ENCODE measurements at places on chromosomes 4 and X. TPM values are rescaled to one million over a fixed set of nuclear protein-coding genes. Genes with fewer than 3 reads are reported as not detected.

TLR2 gene
- polyA plus RNA-seq, result 187 TPM

BMX gene
- polyA plus RNA-seq, result 0.09 TPM

RHOXF1 gene
- not detected for polyA plus RNA-seq

DGAT2L6 gene
- not detected for polyA plus RNA-seq

DNA sequence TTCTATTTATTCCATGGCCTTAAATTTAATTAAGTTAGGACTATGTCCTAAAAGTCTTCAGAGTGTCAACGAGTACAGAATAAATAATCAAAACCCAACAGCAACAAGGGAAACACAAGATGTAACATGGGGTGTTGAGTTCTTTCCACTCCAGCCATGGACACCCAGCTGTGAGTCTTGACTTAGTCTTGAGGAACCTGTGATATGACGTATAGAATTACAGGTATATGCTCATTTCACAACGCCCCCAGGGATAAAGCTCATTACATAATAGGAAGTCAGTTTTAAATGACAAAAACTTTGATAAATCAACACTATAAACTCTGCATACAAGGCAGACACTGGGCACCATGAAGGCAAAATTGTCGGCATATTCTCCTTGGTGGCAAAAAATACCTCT lies 200.0 kb upstream of the CASK start:
- no peaks in the 10 kb centered on the region for H3K36me3 ChIP-seq
- no peak overlapping the region for H3K4me3 ChIP-seq
- no peaks in the 10 kb centered on the region for H3K4me1 ChIP-seq
- no peaks in the 10 kb centered on the region for H3K27me3 ChIP-seq
- no peak for DNase-seq

DNA sequence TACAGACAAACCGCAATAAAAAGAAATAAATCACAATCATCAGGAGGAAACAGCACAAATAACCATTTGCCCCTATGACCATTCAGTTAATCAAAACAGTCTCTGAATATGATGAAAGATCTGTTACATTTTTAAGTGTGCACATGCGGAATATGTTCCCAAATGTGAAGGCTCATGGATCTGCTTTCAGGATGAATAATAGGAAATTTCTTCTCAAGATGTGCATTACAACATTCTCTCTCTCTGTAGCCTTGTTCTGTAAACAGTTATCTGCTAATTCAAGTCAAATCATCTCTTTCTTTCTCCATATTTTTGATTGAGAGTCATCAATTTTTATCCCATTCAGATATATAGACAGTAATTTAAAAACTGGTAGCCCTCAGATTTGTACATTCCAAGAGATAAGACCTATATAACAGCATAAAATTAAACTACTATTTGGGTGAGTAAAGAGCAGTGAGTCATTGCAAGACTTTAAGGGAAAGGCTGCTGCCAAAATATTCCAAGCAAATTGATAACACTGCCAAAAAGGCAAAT lies 433.9 kb upstream of the ATOH1 start:
- DNase-seq, result no peak
- H3K36me3 ChIP-seq, result no peaks in the 10 kb centered on the region
- no peak overlapping the region for H3K27ac ChIP-seq
- no peak overlapping the region for H3K4me3 ChIP-seq
- no peaks in the 10 kb centered on the region for H3K4me1 ChIP-seq

DNA sequence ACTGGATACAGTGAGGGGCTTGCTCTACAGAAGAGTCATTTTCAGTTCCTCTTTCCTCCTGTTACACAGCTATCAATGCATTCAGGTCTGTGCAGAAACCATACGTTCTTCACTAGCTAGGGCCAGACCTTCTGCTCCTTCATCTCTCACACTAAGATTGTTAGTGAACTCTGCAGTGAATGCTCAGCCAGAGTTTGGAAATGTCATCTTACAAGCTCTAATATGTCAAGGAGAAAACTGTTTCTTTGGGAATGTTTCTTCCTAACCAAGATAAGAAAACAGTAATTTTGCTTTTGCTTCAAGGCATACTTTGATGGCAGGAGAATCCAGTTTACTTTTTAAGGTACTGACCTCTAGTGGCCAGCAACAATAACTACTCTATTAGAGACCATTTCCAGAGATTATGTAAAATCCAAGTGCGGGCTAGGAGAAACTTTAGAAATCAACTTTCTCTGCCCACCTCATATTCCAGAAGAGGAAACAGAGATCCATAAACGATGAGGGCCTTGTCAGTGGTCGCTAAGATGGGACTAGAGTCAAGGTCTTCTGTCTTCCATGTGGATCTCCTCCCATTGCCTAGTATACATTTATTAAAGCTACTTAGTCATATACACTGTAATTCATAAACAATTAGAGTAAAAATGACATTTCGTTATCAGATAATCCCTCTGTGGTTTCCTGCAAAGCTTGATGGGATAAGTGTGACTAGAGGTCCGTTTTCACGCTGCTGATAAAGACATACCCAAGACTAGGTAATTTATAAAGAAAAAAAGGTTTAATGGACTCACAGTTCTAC lies 12.1 kb upstream of the CC2D2A start:
- H3K4me1 ChIP-seq, result peaks cover 36% of the 10 kb centered on the region
- H3K4me3 ChIP-seq, result no peak overlapping the region
- H3K36me3 ChIP-seq, result no peaks in the 10 kb centered on the region
- H3K27me3 ChIP-seq, result no peaks in the 10 kb centered on the region
- DNase-seq, result peak; percentile 63

GRCh38 chrX:131895807-131896206 lies 127.3 kb upstream of the STK26 start:
- no peaks in the 10 kb centered on the region for H3K36me3 ChIP-seq
- no peaks in the 10 kb centered on the region for H3K4me1 ChIP-seq
- H3K4me3 ChIP-seq, result no peak overlapping the region
- H3K27ac ChIP-seq, result no peak overlapping the region
- no peak for DNase-seq

DNA sequence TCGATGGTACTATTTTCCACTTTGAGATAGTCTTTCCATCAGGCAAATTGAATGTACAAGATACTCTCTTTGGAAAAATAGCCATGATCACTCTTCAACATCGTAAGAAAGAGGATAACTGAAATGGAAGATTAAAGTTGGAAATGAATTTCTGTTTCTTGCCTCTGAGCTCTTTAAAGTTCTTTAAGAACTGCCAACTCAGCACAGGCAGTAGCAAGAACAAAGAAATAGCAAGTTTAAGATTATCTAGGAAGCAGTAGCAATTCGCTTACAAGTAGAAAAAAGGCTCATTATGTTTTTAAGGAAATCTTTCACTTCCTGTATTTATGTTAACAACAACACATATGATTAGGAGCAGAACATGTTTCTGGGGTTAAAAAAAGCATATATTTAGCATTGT lies 127.6 kb downstream of the CDS1 start:
- peaks cover 93% of the 10 kb centered on the region for H3K36me3 ChIP-seq
- H3K27me3 ChIP-seq, result no peaks in the 10 kb centered on the region
- H3K4me1 ChIP-seq, result no peaks in the 10 kb centered on the region
- no peak overlapping the region for H3K27ac ChIP-seq
- H3K4me3 ChIP-seq, result no peak overlapping the region

- H3K36me3 ChIP-seq, result no peaks in the 10 kb centered on the region
- peak; percentile 59 for DNase-seq
- no peak overlapping the region for H3K4me3 ChIP-seq
- no peaks in the 10 kb centered on the region for H3K27me3 ChIP-seq
Observed at GRCh38 chr4:4260185-4260751, 12.2 kb upstream of the TMEM128 start.

- no peak overlapping the region for H3K27ac ChIP-seq
- no peak for DNase-seq
- no peaks in the 10 kb centered on the region for H3K27me3 ChIP-seq
- no peaks in the 10 kb centered on the region for H3K4me1 ChIP-seq
- H3K4me3 ChIP-seq, result no peak overlapping the region
Observed at GRCh38 chr4:61085534-61085933, 114.6 kb upstream of the ADGRL3 start.

DNA sequence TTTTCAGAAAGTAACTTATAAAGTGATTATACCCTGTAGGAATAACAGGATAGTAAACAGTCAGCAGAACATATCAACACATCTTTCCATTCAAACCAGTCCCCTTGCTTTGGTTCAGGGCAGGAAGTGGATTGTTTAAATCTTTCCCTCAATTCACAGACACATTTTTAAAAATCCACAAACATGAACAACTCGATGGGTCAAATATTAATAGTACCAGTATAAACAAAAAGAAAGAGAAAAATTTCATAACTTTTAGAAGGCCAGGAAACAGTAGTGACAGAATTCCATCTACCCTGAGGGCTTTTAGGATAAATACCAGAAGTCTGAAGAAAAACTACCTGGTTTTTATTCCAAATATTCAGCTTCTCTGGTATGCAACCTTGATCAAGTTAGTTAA lies 1072.8 kb upstream of the PABPC4L start:
- no peak for DNase-seq
- H3K4me3 ChIP-seq, result no peak overlapping the region
- no peak overlapping the region for H3K27ac ChIP-seq
- H3K36me3 ChIP-seq, result no peaks in the 10 kb centered on the region

- H3K36me3 ChIP-seq, result no peaks in the 10 kb centered on the region
- DNase-seq, result no peak
- H3K4me3 ChIP-seq, result no peak overlapping the region
- H3K4me1 ChIP-seq, result no peaks in the 10 kb centered on the region
- no peaks in the 10 kb centered on the region for H3K27me3 ChIP-seq
- H3K27ac ChIP-seq, result no peak overlapping the region
Observed at GRCh38 chrX:28180096-28180495, 198.8 kb upstream of the DCAF8L1 start.

GRCh38 chrX:71949844-71950445 lies 39.3 kb downstream of the NHSL2 start:
- H3K4me3 ChIP-seq, result no peak overlapping the region
- no peak for DNase-seq
- H3K27me3 ChIP-seq, result no peaks in the 10 kb centered on the region
- H3K36me3 ChIP-seq, result no peaks in the 10 kb centered on the region
- no peak overlapping the region for H3K27ac ChIP-seq

GRCh38 chrX:12292996-12293765 lies 154.9 kb downstream of the FRMPD4 start:
- H3K4me1 ChIP-seq, result no peaks in the 10 kb centered on the region
- H3K36me3 ChIP-seq, result no peaks in the 10 kb centered on the region
- H3K4me3 ChIP-seq, result no peak overlapping the region
- H3K27ac ChIP-seq, result no peak overlapping the region

DNA sequence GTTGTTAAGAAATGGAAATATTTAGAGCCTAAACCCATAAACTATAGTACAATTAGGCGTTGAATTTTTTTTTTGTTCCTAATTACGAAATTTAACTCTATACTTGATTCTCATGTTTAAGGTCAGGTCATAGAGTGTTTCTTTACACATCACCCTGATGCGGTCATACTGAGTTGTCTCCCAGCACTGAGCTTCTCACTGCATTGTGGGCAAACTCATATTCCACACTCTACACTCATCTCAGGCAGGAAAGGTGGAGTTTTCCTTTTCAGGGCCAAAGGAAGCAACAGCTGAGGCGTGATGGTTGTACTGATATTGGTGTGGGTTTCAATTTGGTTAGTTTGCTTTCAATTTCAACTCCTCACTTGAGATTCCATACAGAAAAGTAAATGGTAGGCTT lies 75.4 kb downstream of the FAT4 start:
- no peak for DNase-seq
- no peak overlapping the region for H3K4me3 ChIP-seq
- no peaks in the 10 kb centered on the region for H3K27me3 ChIP-seq
- H3K36me3 ChIP-seq, result no peaks in the 10 kb centered on the region

DNA sequence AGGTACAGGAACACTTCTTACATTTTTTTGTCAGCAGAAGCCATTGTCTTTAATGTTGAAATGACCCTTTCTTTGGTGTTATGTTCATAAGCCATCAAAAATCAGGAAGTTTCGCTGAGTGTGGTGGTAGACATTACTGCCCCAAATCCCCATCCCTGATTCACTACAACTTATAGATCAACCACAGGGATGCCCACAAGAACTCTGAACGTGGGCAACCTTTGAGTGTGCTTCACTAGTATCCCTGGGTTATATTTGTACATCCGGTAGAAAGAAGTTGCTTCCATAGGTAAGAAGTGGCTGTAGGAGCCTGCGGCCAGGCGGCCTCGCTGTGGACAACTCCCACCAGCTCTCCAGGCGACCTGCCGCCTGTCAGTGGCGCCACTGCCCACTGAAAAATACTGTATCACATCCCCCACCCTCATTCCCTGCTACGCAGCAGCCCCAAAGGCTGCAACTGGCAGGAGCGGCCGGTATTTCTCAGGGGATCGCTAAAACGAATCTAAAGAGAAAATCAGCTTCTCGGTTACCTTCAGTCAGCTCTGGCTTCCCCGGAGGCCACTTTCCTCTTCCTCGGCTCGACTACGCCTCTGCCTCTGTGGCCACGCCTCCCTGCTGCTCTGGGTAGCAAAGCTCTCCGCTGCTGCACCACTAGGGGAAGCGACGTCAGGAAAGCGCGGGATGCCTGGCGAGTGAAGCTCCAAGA lies 13.9 kb upstream of the ETDC start:
- H3K4me1 ChIP-seq, result no peaks in the 10 kb centered on the region
- no peak overlapping the region for H3K4me3 ChIP-seq
- H3K36me3 ChIP-seq, result no peaks in the 10 kb centered on the region
- peak; percentile 18 for DNase-seq
- H3K27me3 ChIP-seq, result no peaks in the 10 kb centered on the region

DNA sequence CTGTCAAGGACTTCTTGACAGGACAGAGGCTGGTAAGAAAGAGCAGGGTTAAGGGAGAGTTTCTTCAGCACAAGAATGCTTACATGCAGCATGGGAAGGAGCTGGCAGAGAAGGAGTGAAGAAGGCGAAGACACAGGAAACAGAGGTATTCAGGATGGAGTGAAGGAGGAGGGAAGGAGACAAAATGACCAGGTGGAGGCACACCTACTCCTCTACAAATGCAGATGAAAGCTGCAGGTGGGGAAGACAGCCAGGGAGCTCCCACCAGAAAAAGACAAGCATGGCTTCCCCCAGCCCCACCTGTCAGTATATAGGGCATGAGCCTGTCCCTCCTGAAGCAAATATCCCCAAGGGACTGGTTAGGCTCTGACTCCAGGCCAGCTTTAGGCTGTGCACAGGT lies 29.6 kb upstream of the NKRF start:
- peaks cover 22% of the 10 kb centered on the region for H3K36me3 ChIP-seq
- H3K27ac ChIP-seq, result no peak overlapping the region
- peaks cover 25% of the 10 kb centered on the region for H3K4me1 ChIP-seq
- H3K4me3 ChIP-seq, result no peak overlapping the region
